ENCODE measurements at places on chromosomes 12 and 14.

- DNase-seq, result no peak
Measured at GRCh38 chr12:68978678-68979077, 45.7 kb upstream of the CPM start.

DNA sequence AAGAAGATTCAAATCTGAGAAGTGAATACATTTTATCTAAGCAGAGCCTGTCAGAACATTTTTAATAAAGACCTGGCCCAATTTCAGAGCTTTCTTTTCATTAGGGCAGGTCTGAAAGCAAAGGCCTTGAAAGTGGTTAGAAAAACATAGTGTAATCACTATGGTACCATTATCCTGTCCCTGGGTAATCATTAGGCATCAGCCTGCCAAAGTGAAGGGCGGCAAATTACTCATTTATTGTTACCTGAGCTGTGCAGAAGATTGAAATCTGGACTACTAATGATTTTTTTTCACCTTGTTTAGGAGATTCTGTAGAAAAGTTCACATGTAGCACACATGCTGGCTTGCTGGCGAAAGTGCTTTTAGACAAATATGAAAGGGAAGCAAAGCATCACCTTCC is 92.6 kb upstream of the PRKD1 start:
- no peak for DNase-seq

GRCh38 chr14:99846808-99847207 is 53.6 kb downstream of the EML1 start:
- no peak for DNase-seq

DNA sequence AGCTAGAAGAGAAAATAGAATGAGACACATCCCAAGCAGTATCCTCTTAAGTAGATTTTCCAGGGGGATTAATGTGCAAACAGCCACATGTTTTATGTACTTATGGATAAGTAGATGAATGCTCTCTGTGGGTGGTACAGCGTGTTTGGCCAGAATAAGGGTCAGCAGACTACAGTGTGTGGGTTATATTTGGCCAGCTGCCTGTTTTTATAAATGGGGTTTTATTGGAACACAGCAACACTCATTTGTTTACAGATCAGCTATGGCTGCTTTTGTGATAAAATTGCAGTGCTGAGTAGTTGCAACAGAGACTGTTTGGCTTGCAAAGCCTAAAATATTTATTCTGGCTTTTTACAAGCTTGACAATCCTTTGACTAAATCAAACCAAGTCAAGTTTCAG is 780.2 kb upstream of the SEL1L start:
- DNase-seq, result no peak

DNA sequence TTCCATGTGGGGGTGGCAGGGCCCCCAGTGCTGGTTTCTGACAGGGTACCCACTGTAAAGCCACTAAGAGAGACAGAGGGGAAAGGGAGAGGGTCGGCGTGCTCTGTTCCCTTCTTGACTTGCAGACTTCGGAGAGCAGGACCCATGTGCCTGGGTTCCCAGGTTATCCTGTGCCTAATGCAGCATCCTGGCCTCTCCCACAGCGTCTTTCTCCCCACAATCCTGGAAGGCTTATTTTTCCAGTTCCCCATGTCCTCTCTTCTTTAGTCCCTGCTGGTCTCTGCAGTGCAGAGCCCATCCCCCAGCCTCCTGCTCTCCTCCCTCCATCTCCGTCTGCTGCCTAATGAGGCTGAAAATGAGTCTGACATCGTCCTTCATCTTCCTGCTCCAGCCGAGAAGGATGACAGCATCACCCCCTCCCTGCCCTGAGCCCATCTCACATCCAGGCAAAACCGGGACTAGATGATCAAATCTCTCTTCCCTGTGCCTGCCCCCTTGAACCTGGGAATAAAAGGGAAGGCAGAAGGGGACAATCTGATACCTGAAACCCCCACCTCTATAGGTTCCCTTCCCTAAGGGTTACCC is 15.1 kb downstream of the CALCOCO1 start:
- no peak for DNase-seq

- no peak for DNase-seq
Measured at GRCh38 chr14:93685121-93685895, 103.0 kb downstream of the PRIMA1 start.

DNA sequence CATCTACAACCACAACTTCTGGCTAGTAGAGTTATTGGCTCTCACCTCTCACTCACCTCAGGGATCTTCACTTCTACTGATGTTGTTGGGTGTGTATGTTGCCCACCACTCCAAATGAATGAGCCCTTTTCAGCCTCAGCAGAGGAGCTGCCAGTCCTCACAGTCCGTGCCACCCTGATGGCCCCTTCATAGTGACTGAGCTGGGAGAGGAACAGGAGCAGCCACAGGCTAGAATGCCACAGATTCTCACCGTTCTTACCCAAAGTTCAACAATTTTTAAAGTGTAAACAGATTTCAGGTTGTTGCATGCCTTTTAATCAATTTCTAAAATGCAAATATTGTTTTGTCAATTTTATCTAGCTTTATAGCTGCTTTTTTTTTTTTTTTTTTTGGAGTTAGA is 74.5 kb upstream of the DNM1L start:
- DNase-seq, result no peak

- DNase-seq, result no peak
Measured at GRCh38 chr12:126668538-126668937, 1598.4 kb upstream of the TMEM132C start.

DNA sequence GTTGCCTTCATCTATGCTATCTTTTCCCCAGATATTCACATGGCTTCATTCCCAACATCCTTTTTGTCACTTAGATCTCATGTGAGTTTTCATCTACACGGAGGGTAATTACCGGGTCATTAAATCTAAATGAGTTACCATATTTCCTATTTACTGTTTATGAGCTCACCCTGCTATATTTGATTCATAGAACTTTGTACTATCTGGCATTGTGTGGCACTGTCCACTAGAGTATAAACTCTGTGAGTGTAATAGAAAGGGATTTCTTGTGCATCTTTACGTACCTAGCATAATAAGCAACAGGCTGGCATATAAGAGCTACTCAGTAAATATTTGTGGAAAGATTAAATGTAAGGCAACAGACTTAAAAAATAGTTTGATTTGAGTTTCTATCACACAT is 86.1 kb upstream of the LMO3 start:
- DNase-seq, result no peak

DNA sequence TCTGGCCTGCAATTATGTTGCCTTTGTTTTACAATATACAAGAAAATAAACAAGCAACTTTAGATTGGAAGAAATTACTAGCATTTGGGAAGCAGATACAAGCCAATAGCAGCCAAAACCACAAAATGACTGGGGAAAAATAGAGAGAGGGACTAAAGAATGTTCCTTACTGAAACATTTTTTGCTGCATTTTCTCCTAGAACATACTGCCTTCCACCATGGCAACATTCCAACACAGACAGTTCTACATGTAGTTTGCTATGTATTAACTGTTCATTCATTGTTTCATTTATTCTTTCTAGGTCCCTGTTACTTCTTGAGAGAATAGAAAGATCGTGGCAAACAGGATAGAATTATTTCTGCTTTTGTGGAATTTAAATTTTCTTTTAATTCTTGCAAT is 530.2 kb downstream of the RPS29 start:
- no peak for DNase-seq

DNA sequence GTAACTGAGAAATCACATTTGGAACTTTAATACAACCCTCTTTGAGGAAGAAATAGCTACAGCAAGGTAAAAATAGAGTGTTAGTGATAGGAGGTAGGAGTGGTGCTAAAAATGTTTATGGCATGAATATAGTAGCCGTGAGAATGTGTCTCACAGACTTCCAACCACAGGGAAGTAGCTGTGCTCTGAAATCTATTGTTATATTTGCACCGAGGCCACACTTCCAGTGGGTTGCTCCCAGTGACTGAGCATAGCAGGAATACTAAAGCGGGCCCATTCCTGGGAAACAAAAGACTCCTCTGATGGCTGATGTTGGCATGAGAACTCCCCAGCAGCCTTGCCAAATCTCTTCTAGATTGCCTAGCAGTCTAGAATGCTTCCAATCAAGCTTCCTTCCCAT is 174.1 kb upstream of the PLXNC1 start:
- DNase-seq, result no peak

GRCh38 chr12:65960820-65961189 is 136.5 kb downstream of the HMGA2 start:
- DNase-seq, result no peak

- DNase-seq, result no peak
Measured at GRCh38 chr12:101920906-101921305, 43.5 kb downstream of the DRAM1 start.

DNA sequence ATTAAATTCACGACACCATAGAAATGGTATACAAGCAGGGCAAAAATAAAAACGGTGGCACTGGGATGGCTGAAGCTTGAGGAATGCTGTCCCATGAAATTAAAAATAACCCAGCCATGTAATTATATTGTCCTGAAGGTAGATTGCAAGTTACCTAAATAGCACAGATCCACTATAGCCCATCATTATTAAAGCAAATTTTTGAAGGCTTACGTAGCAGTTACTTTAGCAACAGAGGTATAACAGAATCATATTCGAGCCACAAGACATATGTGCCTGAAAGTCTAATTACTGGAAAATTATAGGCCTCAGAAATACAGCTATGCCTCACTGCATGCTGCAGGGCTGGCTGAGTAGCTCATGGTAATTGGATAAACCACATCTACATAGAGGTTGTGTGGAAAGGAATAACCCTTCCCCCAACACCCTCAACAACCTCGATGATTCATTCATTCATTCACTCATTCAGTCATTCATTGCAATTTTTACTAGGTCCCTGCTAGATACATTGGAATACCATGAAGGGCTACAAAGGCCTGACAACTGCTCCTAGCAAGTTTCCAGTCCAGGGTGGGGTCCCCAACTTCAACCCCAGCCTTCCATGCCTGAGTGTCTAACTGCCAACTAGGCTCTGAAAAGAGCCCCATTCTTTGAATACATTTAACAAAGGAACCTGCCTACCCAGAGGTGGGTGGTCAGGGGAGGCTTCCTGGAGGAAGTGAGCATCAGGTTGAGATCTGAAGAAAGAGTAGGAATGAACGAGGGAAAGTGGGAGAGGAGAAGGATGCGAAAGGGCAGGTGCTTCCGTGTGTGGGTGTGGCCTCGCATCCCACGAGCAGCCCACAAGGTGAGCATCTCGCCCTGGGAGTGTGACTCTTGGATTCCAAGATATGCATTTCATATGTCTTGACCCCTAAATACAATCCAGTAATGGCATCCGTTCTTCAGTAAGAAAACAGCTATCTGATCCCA is 18.0 kb upstream of the CMKLR1 start:
- DNase-seq, result no peak

GRCh38 chr12:92597997-92598396 is 104.8 kb upstream of the PLEKHG7 start:
- no peak for DNase-seq

DNA sequence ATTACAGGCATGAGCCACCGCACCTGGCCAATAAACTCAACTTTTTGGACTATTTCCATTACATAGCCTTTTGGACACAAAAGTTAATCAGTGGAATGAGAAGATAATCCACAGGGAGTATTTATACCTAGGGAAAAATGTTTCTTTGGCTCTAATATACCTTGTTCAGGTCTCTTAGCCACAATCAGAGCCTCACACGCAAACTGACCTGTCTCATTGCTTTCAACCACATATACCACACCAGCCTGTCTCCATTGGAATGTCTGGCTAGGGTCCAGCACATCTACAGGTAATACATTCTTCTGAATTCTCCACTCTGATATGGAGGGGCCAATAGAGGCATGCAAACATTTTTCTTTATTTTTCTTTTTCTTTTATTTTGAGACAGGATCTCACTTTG is 3.8 kb upstream of the RBMS2 start:
- DNase-seq, result no peak

DNA sequence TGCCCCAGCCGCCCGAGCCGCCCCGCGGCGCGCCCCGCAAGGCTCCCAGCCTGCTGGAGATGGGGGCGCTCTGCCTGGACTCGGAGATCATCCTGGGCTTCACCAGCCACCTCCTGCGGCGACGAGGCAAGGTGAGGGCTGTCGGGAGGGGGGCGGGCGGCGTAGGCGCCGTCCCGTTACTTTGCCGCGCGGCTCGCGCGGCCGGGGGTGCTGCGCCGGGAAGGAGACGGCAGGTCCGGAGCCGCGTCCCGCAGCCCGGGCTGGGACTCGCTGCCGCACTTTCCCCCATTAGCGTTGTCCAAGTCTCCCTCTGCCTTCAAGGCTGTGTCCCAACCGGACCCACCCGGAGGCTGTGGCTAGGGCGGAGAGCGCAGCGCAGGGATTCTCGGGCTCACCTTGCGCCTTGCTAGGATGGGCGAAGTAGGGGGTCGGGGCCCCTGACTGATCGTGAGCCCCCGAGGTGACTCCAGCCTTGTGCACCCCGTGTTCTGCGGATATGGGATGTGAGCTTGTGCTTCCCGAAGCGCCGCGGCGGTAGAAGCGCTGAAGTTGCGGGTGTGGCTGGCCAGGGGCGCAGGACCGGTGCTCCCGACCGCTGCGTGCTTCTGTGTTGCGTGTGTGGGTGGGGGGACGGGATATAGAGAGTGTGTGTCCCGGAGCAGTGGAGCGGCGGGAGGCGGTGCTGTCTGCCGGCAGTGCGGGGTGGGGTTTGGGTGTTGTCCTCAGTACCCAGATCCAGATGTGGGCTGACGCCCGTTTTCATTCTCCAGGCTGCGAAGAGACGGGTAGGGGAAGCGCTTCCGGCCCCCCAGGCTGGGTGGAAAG is 1.7 kb upstream of the KIF26A start:
- no peak for DNase-seq

DNA sequence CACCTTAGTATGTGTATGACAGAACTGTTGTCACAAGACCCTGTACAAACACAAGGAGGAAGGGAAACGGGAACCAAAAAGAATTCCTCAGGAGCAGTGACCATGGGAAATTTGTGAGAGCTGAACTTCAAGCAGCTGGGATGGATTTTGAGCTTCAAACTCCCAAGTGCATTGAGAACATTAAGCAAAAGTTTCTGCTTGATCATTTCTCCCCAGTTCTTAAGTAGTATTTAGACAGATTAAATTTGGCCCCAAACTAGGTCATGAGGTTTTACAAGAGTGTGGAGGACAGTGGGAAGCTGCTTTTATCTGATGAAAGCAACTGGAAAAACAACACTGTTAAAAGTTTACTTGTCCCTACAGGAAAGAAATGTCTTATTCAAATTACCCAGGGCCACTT is 206.0 kb upstream of the DCN start:
- DNase-seq, result no peak

DNA sequence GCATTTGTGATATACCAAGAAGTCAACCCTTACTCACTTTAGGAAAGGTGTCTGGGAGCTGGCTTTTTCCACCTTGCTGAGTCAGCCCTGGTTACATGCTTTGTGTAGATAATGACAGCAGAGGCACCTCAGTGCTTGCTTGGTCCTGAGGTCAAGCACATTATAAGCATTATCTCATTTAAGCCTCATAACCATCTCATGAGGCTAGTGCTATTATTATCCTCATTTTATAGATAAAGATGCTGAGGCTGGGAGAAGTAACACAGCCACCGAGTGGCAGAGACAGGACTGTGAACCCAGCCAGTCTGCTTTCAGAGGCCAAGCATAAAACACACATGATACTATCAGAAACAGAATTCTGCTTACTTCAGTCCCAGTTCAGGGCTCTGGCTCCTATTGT is 29.4 kb downstream of the MAX start:
- no peak for DNase-seq

- DNase-seq, result no peak
Measured at GRCh38 chr12:53974084-53975063, at the start of gene HOTAIR. Gene HOTAIR, minus strand, starts transcription at chr12:53974954.

DNA sequence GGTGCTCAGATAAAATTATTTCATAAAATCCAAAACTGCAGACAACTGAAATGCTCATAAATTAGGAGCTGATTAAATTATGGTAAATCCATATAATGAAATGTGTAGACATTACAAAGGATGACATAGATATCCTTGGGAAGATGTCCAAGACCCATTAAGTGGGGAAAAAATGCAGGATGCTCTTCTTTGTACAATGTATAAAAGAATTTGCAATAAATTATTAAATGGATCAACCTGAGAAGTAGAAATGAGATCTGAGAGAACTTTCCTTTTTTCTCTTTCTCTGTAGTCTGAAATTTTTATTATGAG is 336.4 kb upstream of the E2F7 start:
- DNase-seq, result no peak

All from stimulated activated CD8-positive, alpha-beta memory T cell treated with anti-CD3 and anti-CD28 coated beads, Interleukin-4, amount 100 ng/mL, for 1 hour (primary cell).